Stimulated activated CD4-positive, alpha-beta T cell treated with anti-CD3 and anti-CD28 coated beads, TNF-alpha, amount 100 ng/mL, for 48 hours (primary cell): ENCODE measurements at places on chromosomes 16 and 17.
A peak's percentile ranks its signal among the peaks of the same experiment; 100 is the strongest.

DNA sequence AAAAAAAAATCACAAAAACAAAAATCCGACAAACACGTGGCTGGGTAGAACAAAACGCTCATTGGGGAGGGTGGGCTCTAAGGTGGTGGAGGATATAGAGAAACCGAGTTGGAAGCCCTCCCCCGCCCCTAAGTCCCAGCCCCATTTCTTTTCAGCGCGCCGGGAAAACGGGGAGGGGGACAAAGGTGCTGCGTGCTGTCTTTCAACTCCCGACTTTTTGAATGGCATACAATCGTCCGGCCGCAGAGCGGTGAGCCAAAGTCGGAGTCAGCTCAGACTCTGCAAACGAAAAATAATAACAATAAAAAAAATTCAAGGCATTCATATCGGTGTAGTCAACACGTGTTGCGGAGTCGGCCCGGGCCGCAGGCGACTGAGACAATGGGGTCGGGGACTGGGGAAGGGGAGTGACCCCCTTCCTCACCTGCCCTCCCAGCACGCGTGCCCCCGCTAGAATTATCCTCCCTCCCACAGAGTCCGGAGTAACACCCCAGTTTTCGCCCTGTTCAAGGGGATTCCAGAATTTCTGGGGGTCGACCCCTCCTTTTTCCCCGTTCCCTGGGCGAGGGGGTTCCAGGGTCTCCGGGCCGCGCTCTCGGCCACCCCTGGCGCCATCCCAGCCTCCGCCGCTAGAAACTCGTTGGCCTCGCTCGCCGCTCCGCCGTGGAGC lies 1.7 kb upstream of the IGF2BP1 start:
- DNase-seq: no peak

DNA sequence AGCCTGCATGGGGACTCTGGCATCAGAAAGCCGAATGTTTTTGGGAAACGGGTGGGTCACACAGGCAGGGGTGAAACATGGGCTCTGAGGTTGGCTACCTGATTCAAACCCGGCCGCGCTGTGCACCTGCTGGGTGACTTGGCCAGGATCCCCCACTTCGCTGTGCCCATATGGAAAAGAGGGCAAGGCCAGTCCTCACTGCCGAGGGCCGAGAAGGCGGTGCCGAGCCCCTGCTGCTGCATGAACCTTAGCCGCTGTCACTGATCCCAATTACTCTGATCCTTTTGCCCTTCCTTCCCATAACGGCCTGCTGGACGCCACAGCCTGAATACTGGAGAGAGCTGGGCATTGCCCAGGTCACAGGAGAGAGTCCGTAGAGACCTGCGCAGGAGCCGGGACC lies 17.7 kb downstream of the KDM8 start:
- DNase-seq: no peak

GRCh38 chr17:81412490-81413093 lies 17.3 kb downstream of the BAHCC1 start:
- DNase-seq: peak; percentile 41

DNA sequence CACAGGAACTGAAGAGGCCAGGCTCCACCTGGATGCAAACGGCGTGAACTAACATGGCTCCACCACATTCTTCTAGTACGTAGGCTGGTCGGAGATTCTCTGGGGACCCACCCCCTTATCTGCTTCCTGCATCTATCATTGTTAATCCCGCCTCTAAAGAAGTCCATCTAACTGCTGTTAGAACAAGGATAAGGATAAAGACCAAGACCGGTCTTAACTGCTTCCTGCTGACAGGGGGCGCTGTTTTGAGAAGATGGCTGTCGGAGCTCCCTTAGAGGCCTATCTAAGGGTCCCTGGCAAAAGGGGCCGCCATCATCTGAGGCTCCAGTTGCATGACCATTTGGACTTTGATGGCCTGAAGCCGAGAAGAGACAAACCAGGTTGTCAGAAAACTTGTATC lies 25.8 kb upstream of the TNFSF12 start:
- peak; percentile 39 for DNase-seq

- no peak for DNase-seq
These were observed 146.6 kb downstream of the TRIM37 start for GRCh38 chr17:58960068-58960467.

DNA sequence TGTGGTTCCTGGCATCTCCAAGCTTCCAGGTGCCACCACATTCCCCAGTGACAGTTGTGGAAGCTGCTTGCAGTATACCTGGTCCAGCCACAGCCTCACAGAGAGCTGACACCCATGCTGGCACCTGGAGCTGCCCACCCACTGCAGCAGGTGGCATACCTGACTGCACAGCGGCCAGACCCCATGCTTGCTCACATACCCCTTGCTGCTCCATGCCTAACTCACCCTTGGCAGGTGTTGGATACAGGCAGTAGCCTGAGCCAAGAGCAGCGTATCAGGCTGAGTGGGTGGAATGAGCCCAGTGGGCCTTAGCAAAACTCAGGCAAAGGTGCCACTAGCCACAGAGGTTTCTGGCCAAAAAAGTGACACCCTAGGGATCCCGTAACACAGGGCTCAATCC lies 232.3 kb downstream of the CEP112 start:
- no peak for DNase-seq

DNA sequence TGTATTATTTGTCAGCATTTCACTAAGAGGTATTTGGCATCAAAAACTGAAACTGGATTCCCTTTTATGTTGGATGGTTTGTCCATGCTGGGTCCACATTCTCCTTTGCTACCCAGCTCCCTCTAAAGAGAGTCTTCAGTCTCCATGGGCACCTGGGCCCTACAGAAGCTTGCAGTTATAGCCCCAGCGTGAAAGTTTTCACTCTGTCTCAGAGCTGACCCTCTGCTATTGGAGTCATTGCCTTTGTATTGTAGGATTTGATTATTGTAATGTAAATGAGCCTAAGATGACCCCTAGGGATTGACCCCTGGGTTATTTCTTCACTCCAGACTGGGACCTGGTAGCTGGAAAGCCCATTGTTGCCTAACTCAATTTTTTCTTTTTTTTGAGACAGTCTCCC lies 1026.5 kb upstream of the EEF2KMT start:
- DNase-seq: no peak

DNA sequence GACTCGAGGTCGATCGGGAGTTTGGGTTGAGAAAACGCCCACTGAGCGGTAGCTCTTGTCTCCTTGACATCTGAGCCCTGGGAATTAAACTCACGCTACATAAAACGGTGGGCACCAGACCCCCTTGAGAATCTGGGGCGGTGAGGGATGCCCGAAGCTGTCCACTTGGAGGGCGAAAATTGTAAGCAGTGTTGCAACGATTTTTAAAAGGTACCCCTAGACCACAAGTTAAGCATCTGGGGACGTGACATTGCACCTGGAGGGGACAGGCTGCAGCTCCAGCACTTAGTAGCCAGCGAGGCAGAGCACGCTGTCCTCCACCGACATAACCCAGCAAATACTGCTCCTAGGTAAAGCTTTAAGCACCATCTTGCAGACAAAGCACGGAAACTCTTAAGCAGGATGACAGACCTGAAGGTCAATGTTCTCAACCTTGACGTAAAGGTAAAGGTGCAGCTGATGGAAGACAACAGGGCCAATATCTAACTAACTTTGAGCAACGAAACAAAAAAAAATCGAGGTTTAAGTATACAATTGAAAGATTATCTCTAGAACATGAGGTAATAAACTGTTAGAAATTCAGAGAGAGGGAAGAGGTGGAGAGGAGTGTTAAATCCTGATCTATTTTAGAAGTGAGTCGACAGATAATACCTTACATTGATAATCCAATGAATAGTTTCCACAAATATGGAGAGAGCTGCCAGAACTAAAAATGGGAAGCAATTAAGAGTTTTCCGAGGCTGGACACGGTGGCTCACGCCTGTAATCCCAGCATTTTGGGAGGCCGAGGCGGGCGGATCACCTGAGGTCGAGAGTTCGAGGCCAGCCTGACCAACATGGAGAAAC lies 921 bp upstream of the CDR2 start:
- DNase-seq: no peak

GRCh38 chr16:2095315-2095853 lies 40.3 kb downstream of the PKD1 start:
- DNase-seq: no peak

DNA sequence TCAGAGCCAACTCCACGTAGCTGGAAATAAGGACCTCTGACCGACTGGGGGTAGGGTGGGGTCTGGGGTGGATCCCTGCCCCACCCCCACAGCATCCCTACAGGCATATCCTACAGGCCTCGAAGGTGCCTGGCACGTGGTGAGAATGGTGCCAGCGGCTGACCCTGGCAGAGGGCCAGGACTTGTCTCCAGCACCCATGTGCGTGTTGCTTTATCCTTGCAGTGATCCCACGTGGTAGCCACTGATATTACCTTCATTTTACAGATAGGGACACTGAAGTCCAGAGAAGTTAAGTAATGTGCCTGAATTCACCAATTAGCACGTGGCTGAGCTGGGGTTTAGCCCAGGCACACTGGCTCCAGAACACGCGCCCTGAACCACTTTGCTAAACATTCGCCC lies 8.3 kb downstream of the ITGAD start:
- no peak for DNase-seq

DNA sequence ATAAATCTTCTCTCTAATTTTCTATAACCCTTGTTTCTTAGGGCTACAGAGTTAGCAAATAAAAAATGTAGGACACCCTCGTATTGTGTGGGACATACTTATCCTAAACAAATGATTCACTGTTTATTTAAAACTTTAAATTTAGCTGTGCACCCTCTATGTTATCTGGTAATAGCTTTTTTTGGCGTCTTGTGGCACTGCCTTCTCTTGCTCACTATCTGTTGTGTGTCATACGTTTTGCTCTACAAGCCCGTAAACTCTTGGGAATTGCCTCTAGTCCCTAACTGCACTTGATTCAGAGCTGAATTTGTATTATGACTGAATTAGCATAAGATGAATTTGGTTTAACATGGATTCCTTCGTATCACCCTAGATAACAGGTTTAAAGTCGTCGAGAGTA lies 144.3 kb upstream of the MYOCD start:
- DNase-seq: no peak

GRCh38 chr17:82041144-82041814 lies 3.8 kb upstream of the DCXR start:
- no peak for DNase-seq

DNA sequence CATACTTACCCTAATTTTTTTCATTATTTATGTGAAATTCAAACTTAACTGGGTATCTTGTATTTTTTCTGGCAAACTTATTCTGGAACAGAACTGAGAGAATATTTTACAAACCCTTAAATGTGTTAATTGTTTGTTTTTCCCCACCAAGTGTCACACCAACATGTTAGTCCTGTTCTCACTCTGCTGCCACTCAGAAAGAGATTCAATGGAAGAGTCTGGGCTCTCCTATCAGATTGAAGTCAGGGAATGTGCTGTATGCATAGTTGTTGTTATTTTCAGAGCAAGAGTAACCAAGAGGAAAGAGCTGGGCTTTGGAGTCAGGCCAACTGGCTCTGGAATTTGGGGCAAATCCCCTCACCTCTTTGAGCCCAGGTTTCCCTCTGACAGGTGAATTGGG lies 43.2 kb downstream of the SLC6A2 start:
- no peak for DNase-seq

- no peak for DNase-seq
These were observed 63.7 kb upstream of the NLK start for GRCh38 chr17:27978689-27979175.

DNA sequence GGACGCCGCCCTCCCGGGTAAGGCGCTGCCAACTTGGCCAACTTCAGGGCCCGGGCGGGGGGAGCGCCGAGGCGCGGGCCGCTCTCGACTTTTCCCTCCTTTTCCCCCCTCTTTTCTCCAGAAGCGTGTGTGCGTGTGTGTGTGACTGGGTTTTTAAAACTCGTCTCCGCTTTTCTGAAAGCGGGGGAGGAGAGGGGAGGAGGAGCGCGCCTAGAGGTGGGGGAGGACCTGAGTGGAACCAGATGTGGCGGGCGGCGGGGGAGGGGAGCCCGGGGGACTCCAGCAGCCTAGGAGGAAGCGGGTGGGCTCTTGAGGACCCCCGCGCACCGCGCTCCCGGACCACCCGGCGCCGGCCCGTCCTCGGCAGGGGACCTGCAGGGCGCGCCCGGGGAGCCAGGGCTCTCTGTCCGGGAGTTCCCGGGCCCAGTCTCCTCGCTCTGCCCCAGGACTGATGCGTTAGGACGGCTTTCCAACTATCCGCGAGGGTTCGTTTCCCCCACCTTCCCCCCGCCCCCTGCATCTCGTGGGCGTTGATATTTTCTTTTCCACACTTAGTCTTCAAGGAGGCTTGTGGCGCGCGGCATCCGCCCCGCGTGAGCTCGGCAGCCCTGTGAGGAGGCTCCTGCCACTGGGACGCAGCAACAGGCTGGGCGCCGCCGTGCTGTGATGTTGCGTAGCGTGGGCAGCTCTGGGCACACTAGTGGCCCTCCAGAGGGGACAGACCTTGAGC lies 599 bp downstream of the MRC2 start:
- DNase-seq: peak; percentile 9

GRCh38 chr17:31433091-31433790 lies 41.8 kb downstream of the RAB11FIP4 start:
- no peak for DNase-seq

DNA sequence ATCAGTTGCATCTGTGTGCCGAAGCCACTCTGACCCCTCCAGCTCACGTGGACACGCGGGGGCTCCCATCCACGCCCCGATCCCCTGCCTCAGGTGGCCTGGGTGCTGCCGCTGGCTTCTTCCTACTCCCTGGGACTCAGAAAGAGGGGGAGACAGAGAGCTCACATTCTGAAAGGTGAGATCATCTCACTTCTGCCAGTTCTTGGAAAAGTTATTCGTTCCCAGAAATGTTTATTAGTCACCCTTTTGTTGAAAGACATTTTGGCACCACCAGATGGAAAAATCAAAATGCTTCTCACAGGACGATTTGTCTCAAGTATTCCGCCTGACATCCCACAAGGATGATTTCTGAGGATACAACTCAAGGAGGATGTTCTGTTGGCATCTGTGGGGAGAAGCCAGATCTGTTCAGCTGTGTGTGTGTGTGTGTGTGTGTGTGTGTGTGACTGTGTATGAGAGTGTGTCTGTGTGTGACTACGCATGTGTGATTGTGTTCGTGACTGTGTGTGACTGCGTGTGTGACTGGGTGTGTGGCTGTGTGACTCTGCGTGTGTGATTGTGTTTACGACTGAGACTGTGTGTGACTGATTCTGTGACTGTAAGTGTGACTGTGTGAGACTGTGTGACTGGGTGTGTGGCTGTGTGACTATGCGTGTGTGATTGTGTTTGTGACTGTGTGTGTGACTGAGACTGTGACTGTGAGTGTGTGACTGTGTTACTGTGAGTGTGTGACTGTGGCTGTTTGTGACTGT lies 207.3 kb downstream of the NTN1 start:
- DNase-seq: no peak

- peak; percentile 49 for DNase-seq
These were observed 29.2 kb upstream of the LRRC75A start for GRCh38 chr17:16521070-16521727.
